Activated CD4-positive, alpha-beta memory T cell treated with anti-CD3 and anti-CD28 coated beads, Interleukin-2, amount 10 ng/mL, durations not matched to agents 7 days and 5 days (primary cell): ENCODE measurements at places on chromosomes 12 and 14. TPM values are rescaled to one million over a fixed set of nuclear protein-coding genes. Genes with fewer than 3 reads are reported as not detected.
A peak's percentile ranks its signal among the peaks of the same experiment; 100 is the strongest.

DNA sequence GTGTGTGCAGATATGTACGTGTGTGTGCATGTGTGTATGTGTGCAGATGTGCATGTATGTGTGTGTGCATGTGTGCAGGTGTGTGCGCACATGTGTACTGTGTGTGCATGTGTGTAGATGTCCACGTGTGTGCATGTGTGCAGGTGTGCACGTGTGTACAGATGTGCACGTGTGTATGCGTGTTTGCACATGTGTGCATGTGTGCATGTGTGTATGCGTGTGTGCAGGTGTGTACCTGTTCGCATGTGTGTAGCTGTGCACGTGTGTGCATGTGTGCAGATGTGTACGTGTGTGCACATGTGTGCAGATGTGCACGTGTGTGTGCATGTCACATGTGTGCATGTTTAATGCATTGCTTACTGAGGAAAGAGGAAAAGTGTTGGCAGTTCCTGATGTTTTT lies 55.7 kb upstream of the FKBP4 start:
- DNase-seq, result no peak

DNA sequence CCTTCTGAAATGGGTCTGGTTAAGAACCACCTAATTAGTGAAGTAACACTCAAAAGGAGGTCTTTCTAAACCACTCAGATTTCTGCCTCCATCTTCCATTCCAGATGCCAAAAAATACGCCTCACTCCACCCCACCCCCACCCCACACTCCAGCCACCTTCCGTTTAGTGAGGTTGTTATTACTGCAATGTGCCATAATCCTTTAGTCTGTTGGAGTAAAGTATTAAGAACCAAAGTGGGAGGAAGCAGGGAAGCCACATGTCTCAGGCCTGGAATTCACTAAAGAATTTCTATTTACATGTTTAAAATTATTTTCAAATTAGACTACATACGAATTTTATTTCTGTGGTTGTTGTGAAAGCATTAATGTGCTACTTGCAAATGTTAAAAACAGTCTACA lies 7.4 kb downstream of the KIF21A start:
- no peak for DNase-seq

DNA sequence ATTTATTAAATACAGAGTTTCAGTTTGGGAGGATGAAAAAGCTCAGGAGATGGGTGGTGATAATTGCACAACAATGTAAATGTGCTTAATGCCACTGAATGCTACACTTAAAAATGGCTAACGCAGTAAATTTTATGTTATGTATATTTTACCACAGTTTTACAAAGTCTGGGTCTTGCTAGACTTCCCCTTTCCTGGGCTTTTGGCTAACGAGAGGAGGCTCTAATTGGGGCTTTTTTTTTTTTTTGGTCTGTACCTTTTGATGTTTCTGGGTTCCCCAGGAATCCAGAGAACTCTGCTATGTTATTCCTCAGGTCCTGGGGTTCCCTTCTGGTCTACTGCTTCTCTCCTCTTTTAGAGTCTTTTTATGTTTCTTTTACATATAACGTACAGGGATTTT lies 355.5 kb downstream of the CACNA1C start:
- DNase-seq, result no peak

DNA sequence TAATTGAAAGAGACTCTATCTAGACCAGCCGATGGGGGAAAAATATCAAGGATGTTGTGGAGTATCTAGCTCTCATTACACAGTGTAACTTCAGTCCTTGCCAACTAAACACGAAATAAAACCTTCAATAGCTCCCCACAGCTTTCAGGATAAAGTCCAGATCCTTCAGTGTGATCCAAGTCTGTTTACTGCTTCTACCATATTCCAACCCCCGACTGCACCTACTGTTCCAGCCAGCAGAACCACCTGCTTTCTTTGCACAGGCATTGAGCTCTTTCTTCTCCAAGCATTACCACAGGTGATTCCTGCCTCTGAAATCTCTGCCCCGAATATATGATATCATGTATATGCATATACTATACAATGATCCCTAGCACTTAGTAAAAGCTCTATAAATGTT lies 2.2 kb upstream of the LRRC23 start:
- no peak for DNase-seq

GRCh38 chr12:111578971-111579340 lies 20.2 kb downstream of the ATXN2 start:
- no peak for DNase-seq

GRCh38 chr14:81400852-81401251 lies 728 bp upstream of the STON2 start:
- DNase-seq, result peak; percentile 24

DNA sequence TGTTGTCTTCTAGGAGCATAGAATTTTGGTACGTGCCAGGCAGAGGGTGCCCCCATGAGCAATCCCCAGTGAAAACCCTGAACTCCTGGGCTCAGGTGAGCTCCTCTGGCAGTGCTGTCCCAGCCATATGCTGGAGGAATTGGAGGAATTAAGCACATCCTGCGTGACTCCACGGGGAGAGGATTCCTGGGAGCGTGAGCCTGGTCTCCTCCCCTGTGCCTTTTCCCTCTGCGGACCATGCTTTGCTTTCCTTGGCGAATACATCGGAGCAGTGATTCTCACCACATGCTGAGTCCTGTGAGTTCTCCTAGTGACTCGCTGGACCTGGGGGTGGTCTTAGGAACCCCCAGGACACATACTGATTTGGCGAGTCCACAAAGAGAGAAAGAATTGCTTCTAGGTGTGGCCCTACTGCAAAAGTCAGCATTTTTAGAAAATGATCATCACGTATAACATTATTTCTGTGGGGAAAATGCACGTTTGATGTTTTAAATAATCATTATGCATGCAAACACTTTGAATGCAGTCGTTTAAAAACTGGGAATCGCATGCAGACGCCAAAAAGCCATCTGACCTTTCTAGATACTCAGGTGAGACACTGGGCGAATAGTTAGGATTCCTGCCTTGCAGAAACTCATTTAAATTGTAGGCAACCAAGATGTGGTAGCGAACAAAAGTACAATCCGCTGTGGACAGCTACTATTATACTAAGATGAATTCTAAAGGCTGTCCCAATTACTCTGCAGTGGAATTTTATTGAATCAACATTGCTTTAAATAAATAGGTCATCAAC lies 370.9 kb downstream of the TMEM132D start:
- DNase-seq, result no peak

DNA sequence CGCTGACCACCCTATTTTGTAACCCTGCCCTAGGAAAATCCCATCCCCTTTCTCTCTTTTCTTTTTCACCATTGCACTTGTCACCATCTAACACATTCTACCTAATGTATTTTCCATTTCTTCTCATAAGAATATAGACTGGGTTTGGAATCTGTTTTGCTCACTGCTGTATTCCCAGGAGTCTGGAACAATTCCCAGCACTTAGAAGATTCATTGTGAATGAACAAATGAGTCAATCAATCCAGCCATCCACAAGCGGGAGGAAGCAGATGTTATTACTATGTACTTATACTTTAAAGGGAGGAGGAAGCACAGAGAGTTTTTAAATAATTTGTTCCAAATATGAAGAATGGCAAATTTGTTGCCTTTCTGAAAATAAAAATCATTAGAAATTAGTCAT lies 142.1 kb downstream of the KIF21A start:
- no peak for DNase-seq

- no peak for DNase-seq
Measured at GRCh38 chr12:45433441-45433868, 217.6 kb downstream of the ANO6 start.

GRCh38 chr14:96622926-96623325 lies 120.7 kb downstream of the PAPOLA start:
- no peak for DNase-seq

GRCh38 chr12:104297477-104298113 lies 5.9 kb upstream of the EID3 start:
- no peak for DNase-seq

- no peak for DNase-seq
Measured at GRCh38 chr14:104472536-104473243, 106.9 kb upstream of the C14orf180 start.

DNA sequence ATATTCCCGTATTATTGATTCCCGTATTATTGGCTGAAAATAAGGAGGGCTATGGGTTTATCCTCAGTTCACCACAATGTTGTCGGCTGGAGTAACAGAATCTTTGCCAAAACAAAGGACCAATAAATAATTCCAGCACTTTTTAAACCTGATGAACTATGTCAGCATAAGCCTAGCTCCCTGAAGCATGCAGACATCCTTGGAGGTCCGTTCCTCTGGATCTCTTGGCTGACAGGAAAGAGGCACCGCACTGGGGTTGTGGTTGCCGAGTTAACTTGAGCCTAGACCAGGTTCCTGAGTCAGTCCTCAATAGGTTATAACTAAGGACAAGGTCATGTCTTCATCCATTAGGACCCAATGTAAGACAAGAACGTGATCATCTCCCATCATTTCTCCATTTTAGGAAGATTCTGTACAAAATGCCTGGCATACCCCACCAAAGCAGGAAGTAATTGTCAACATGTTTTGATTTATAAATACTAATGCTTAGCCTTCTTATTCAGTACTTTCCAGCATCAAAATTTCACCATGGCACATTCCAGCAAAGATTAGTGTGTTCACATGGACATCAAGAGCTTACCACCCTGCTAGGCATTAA lies 36.6 kb downstream of the NID2 start:
- DNase-seq, result no peak

- DNase-seq, result peak; percentile 97
Measured at GRCh38 chr12:110124269-110124995, at the start of gene IFT81. Gene IFT81 (plus strand): TSS chr12:110124357. CDS start chr12:110127381, 3,024 bp downstream.

GRCh38 chr12:92735131-92735721 lies 32.4 kb downstream of the PLEKHG7 start:
- DNase-seq, result no peak

IFNG-AS1 gene
- 0.40 TPM for total RNA-seq

LRIG3 gene
- 0.18 TPM for total RNA-seq

RASAL1 gene
- 0.35 TPM for total RNA-seq

TCL1B gene
- not detected for total RNA-seq

TEX52 gene
- 0.20 TPM for total RNA-seq

ABCC9 gene
- total RNA-seq, result not detected

TPCN1 gene
- 18.3 TPM for total RNA-seq

STAB2 gene
- total RNA-seq, result not detected

PHETA1 gene
- total RNA-seq, result 0.98 TPM

DPF3 gene
- total RNA-seq, result 14.9 TPM

HOXC12 gene
- not detected for total RNA-seq

PGF gene
- 0.38 TPM for total RNA-seq

ZC2HC1C gene
- 2.0 TPM for total RNA-seq

GLI1 gene
- total RNA-seq, result 0.48 TPM

SLC25A47 gene
- total RNA-seq, result not detected
